ENCODE measurements at places on chromosomes 11 and 22. TPM values are rescaled to one million over a fixed set of nuclear protein-coding genes. Genes with fewer than 3 reads are reported as not detected.

DNA sequence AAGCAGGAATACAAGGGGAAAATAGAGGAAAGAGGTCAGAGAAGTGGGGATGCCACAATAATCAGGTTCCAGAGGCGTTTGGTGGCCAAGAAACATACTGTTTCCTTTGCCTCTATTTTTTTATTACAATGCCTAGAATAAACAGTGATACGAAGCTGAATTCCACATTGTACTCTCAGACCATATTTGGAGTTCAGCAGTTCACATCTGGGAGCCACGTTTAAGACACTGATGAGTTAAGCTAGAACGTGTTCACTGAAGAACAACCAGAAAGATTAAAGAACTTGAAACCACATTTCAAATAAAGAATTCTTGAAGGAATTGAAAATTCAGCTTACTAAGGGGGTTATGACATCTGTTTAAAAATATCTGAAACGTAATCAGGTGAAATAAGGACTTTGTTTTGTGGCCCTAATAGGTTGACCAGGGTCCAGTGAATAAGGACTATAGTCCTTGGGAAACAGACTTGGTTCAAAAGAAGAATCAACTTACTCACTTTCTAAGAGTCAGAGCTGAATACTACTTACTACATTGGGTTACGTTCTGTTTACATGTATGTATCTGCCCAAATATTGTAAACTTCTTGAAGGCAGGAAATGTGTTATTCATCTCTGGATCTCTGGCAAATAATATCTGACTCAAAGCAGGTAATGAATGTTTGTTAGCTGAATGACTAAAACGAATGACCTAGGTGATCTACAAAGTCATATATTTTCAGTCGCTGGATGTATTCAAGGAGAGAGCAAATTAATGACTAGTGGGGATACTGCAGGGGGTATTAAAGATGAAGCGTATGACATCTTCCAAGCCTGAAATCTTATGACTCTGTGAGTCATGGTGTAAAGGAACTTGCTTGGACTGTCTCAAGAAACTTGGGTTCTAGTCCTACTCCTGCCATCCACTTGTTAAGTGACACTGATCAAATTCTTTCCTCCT lies 247.0 kb upstream of the NARS2 start:
- no peak overlapping the region for H3K27ac ChIP-seq
- H3K27me3 ChIP-seq = no peaks in the 10 kb centered on the region
- no peaks in the 10 kb centered on the region for H3K4me1 ChIP-seq
- no peak for DNase-seq
- no peak overlapping the region for H3K4me3 ChIP-seq
- H3K36me3 ChIP-seq = no peaks in the 10 kb centered on the region

DNA sequence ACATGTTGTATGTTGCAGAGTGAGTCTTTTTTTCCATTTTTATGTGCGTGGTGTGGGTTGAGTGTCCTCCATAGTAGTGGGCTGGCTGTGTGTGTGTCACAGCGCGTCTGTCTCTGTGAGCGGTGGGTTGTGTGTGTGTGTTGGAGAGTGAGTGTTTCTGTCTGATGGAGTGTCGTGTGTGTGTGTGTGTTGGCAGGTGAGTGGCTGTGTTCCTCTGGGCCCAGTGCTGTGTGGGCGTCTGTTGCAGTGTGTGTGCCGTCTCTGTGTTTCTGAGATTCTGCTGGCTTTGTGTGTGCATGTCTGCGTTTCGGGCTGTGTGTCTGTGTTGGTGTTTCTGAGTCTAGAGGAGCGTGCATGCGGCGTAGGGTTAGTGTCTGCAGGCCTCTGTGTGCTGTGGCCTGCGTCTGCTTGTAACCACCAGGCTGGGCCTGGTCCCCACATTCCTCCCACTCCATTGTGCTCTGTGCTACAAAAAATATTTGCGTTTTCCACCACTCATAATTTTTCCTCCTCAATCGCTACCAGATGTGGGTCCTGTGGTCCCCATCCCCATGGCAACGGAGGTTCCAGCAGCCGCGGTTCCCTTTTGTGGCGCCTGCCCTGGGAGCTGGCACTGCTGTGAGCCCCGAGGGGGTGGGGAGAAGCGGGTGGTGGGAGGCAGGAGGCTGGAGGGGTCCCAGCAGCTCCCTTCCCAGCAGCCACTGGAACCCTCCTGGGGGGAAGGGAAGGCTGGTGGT lies 15.2 kb downstream of the SCARF2 start:
- H3K27me3 ChIP-seq = no peaks in the 10 kb centered on the region
- H3K27ac ChIP-seq = no peak overlapping the region
- peaks cover 13% of the 10 kb centered on the region for H3K36me3 ChIP-seq
- no peak for DNase-seq

The MYEOV gene
- 1.1 TPM for total RNA-seq

The MS4A6E gene
- not detected for total RNA-seq

GRCh38 chr11:45538939-45539338 lies 126.5 kb downstream of the CHST1 start:
- H3K4me1 ChIP-seq = peaks cover 8% of the 10 kb centered on the region
- no peak overlapping the region for H3K4me3 ChIP-seq
- no peaks in the 10 kb centered on the region for H3K36me3 ChIP-seq
- no peak overlapping the region for H3K27ac ChIP-seq
- H3K27me3 ChIP-seq = peaks cover 3% of the 10 kb centered on the region

The OR5T2 gene
- total RNA-seq = not detected
